Activated T-cell treated with anti-CD3 and anti-CD28 coated beads for 48 hours (primary cell): ENCODE measurements at places on chromosomes 11 and 22.

GRCh38 chr11:128374026-128374425, 213.3 kb downstream of the ETS1 start:
- DNase-seq: no peak

GRCh38 chr11:118933486-118933885, 7.8 kb upstream of the BCL9L start:
- DNase-seq: no peak

DNA sequence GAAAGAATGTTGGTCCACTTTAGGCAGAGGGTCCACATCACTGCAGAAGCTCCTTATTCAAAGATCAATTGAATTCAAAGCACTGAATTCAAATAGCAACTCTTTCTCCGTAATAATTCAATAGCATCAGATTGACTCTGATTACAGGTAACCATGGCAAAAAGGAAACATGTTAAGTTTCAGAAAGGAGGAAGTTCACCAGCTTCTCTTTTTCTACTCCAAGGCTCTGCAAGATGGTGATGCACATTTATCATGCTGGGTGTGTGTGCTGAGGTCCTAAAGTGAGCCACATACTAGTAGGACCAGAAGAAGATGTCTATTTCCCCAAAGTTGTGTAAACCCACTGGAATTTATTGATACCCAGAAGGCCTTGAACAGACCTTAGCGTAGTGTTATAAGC, 18.0 kb upstream of the DRD2 start:
- DNase-seq: no peak

GRCh38 chr11:6737872-6738466, 33.8 kb downstream of the OR2AG2 start:
- DNase-seq: no peak

GRCh38 chr11:108983636-108984420, 319.0 kb downstream of the DDX10 start:
- DNase-seq: no peak
